ENCODE measurements at places on chromosomes 5 and 9.

GRCh38 chr9:17414986-17415385 is 163.9 kb upstream of the SH3GL2 start:
- DNase-seq: no peak

- no peak for DNase-seq
These were observed 1.9 kb upstream of the RAD23B start for GRCh38 chr9:107281184-107281583.

- no peak for DNase-seq
These were observed 91.6 kb upstream of the TNFAIP8 start for GRCh38 chr5:119264186-119264585.

DNA sequence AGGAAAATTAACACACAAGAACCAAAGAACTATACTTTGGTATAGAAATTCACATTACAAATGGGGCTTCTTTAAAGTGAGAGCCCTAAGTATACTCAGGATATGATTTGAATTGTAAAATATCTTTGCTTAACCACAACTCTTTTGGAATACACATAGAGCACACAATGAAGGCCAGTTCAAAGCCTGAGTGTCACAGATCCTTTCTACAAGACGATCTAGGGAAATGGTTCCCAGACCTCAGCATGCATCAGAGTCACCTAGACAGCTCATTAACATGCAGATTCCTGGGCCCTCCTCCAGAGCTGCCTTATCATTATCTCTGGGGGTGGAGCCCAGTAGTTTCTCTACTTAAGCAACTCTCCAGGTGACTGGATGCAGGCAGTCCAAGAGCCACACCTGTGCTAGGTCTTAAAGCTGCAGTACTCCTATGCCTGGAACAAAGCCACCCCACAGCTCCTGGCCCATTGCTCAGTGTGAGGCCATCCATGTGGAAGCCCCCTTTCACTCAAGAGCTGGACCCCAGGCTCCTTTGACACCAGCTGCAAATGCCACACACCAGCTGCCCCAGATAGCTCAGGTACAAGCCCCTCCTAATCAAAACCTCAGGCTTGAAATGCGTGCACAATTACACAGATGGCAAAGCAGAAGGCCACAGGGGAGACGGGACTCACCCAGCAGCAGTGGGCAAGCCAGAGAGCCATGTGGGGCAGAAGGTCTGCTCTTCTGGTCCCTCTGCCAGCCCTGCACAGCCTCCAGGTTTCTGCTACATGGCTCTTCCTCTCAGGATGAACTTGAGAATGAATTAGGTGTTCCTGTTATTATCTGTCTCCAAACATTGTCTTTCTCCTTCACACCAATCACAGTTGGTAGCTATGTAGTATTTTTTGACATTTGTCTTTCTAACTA is 106.1 kb downstream of the SH3TC2 start:
- no peak for DNase-seq

- DNase-seq: no peak
These were observed 21.5 kb upstream of the ASS1 start for GRCh38 chr9:130423272-130423671.

DNA sequence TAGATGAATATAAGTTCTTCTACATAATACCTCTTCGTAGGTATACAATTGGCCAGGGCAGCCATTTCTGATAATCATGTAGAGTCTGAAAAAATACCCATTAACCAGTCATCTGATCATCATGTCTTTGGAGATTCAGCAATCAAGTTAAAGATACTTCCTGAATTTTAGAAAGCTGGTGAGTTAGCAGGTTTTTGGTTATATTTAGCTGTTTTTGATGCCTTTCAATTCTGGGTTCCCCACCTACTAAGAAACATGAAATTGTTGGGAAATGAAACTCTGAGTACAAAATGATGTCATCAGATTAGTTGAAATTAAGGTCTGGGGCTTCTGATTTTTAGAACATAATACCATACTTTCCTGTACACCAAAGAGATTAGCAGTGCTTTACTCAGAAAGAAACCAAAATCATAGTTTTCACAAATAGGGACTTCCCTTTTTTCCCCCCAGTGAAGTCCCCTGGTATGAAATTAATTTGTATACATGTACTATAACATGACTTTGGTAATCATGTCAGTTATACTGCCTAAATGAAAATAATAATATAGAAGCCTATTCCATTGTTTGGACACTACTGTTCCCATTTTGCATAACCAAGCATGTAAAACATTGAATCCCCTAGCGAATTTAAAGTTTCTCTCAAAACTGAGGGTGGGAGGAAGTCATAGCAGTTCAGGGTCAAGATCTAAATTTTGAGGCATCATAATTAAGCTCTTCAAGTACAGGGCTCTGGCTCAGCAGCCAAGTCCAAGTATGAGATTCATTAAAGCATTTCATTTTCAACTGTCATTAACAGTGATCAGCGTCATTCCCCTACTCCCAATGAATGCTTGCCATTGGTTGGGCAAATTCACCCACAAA is 17.9 kb downstream of the PRLR start:
- no peak for DNase-seq

DNA sequence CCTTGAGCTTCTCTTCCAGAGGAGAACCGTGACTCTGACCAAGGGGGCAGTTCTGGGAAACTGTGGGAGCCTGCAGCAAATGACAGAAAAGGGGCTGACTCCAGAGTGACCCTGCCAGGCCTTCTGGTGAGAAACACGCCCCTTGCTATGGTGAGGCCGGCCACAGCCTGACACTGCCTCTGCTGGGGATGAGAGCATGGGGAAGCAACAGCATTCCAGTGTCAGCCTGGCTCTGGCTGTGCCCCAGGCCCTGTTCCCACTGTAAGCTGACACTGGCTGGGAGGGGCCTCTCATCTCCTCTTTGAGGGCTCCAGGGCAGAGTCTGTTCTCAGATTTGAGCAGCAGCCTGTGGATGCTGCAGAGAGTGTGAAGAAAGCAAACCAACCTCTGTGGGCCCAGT is 180.0 kb upstream of the IL12B start:
- DNase-seq: peak; percentile 56

DNA sequence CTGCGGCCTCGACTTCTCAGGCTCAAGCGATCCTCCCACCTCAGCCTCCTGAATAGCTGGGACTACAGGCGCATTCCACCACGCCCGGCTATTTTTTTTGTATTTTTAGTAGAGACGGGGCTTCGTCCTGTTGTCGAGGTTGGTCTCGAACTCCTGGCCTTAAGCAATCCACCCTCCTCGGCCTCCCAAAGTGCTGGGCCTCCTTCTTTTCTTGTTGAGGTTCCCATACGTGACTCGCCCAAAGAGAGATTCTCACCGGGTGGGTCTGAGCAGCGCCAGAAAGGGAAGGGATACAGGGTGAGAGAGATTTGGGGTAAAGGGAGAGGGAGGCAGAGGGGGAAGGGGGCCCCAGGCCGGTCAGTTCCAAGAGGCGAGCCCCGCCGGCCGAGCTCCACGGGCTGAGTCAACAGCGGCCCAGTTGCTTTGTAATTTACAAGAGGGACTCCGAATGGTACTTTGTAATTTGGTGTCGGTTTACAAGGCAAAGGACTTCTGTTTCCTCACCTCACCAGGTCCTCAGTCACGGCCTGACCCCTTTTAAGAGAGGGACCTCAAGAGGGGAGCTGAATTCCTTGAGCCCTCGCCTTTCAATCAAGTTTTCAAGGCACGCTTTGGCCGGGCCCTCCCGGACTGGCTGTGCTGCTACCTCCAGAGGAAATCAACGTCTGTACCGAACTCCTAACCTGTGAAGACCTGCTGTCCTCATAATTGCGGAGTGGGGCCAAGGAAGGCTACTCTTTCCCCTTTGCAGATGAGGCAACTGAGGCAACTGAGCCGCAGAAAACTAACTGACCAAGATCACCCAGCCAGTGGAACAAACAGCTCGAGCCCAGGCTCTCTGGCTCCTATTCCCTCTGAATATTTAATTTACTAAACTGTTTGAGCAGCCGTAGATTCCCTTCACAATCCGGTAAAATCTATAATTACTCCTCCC is 3.3 kb upstream of the DMRT2 start:
- DNase-seq: no peak

DNA sequence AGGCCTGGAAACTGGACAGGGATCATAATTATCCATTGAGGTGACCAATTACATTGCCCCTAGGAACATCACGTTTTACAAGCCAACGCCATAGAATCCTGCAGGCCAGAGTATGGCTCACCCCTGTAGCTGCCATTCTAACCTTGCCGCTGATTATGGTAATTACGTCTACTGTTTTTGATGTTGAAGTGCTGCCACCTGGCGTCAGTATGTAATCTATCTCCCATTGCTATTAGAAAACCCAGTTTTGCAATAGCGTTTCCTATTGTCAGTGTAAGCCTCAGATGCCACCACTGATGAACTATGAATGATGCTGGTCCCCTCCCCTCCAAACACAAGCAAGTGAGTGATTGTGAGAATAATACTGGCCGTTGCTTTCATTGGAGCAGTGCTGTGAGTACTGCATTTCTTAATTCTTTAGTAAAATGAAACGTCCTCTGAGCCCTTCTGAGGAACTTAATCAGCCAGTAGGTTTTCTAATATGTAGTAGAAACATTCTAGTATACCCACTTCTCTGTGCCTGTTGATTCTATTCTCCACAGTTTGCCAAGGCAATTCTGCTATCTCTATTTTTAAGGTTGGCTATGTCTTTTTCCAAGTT is 100.5 kb upstream of the NMUR2 start:
- DNase-seq: peak; percentile 1

- DNase-seq: no peak
These were observed 4.0 kb upstream of the TERT start for GRCh38 chr5:1298723-1299510.

DNA sequence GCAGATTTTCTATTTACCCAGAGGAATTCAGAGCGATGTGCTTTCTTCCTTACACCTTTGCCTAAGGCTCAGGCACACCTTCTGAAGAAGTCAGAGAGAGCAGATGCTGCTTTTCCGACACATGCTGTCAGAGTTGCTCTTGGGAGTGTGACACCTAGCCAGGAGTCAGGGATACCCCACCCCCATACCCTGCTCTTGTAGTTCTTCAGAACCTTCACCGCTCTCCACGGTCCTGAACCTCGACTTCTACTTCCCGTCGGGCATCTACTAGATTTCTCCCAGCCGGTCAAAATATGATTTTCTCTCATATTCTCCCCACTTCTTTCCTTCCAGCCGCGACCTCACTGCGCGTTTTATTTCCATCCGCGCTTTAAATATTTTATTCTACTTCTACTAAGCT is 1.7 kb downstream of the GRIN3A start:
- DNase-seq: no peak

GRCh38 chr9:35257986-35258659 is 96.3 kb downstream of the UNC13B start:
- no peak for DNase-seq

- DNase-seq: no peak
These were observed 280.7 kb downstream of the RFX3 start for GRCh38 chr9:3244963-3245653.

GRCh38 chr5:7888901-7889300 is 20.0 kb downstream of the MTRR start:
- DNase-seq: no peak

DNA sequence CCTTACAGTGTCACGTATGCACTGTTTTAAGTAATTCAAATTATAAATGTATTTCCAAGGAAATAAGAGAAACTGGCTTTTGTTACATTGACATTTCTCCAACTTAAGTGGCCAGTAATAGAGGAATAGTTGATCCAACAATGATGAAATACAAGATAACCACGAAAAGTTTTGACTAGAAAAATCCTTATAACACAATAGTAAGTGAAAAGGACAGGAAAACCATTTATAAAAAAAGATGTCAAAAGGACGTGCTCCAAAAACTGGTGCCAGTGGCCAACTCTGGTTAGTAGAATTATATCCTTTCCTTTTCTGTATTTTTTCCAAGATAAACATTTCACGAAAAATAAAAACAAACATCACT is 210.9 kb downstream of the GAPVD1 start:
- no peak for DNase-seq

- no peak for DNase-seq
These were observed 1164.5 kb downstream of the CDH12 start for GRCh38 chr5:21688655-21689054.

DNA sequence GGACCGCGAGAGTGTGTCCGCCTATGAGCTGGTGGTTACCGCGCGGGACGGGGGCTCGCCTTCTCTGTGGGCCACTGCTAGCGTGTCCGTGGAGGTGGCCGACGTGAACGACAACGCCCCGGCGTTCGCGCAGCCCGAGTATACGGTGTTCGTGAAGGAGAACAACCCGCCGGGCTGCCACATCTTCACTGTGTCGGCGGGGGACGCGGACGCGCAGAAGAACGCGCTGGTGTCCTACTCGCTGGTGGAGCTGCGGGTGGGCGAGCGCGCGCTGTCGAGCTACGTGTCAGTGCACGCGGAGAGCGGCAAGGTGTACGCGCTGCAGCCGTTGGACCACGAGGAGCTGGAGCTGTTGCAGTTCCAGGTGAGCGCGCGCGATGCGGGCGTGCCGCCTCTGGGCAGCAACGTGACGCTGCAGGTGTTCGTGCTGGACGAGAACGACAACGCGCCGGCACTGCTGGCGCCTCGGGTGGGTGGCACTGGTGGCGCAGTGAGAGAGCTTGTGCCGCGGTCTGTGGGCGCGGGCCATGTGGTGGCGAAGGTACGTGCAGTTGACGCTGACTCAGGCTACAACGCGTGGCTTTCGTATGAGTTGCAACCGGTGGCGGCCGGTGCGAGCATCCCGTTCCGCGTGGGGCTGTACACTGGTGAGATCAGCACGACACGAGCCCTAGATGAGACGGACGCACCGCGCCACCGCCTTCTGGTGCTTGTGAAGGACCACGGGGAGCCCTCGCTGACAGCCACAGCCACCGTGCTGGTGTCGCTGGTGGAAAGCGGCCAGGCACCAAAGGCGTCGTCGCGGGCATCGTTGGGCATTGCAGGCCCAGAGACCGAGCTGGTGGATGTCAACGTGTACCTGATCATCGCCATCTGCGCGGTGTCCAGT is 1.8 kb downstream of the PCDHA7 start:
- no peak for DNase-seq

- no peak for DNase-seq
These were observed 66.8 kb downstream of the TBCA start for GRCh38 chr5:77709340-77709739.

DNA sequence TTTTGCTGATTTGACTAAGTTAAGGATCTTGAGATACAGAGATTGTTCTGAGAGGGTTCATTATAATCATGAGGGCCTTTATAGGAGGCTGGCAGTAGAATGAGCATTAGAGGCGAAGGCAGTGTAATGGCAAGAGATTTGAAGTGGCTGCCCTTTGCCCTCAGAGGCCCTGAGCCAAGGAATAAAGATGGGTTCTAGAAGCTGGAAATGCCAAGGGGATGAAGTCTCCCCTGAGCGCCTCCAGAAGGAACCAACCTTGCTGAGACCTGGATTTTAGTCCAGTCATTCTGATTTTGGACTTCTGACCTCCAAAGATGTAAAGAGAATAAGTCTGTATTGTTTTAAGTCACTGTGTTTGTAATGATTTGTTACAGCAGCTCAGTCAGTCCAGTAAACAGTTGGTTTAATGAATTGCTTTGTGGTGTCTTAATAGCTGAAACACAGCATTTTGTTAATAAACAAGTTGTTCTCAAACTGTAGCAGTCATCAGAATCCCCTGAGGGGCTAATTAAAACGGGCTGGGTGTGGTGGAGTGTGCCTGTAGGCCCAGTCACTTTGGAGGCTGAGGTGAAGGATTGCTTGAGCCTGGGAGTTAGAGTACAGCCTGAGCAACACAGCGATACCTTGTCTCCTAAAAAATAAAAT is 23.2 kb downstream of the GLRX start:
- DNase-seq: no peak

All from fibroblast of skin of left biceps (primary cell).